ENCODE measurements at places on chromosomes 7 and 10.
A peak's percentile ranks its signal among the peaks of the same experiment; 100 is the strongest.

DNA sequence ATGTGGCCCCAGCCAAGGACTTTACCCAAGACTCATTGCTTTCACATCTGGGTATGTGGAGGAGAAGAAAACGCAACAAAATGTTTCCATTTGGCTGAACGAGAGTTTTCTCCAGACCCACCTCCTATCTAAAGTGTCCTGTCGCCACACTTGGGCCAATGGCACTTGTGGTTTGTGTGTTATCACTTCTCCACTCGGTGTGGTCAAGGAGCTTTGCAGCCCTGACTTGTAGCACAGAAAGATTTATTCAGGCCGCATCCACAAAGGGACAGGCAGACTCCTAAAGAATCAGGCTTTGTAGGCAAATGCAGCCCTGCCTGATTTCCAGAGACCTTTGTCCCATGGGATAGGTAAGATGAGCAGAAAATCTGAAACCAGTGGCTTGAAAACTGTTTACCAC lies 12.8 kb upstream of the LRRC4 start:
- no peak for DNase-seq

DNA sequence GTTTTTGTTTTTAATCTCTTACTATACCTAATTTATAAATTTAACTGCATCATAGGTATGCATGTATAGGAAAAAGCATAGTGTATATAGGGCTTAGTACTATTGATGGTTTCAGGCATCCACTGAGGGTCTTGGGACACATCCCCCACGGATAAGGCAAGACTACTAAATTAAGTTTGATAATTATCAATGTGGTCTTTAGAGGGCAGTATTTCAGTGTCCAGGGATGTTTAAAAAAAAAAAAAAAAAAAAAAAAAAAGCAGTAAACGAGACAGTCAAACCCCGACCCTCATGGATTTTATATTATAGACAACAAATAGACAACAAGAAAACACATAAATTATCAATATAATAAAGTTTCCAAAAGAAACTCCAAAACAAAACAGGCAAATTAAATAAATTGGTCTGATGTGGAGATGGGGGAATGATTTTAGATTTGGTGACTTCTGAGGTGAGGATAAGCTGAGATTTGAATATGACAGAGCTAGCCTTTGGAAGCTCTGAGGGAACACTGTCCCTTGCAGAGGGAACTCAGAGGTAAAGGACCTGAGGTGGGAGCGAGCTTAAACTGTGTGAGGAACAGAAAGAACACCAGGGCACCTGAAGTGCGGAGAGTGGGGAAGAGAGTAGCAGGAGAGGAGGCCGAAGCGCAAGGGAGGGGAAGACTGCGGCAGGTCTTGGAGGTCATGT lies 14.8 kb downstream of the ACSM6 start:
- no peak for DNase-seq

GRCh38 chr10:113644185-113645120 lies 19.4 kb downstream of the NRAP start:
- DNase-seq: no peak

GRCh38 chr7:20284771-20285143 lies 45.9 kb upstream of the ITGB8 start:
- no peak for DNase-seq

DNA sequence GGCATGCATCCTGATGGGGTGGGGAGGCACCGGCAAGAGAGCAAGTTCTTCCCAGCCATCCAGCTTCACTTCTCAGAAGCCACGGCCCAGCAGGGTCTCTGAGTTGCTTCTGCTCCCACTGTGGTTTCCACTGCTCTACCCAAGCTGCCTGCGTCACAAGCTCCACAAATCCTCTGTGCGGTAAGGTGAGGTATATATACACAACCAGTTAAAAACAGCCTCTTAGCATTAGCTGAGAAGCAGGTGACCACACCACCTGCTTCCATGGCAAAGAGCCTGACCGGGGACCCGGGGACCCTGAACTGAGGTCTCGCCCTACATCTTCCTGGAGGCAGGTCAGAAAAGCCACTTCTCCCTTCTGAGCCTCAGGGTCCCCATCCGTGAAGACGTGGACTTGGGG lies 46.9 kb upstream of the NPFFR1 start:
- DNase-seq: no peak

GRCh38 chr7:98231493-98232262 lies 20.4 kb downstream of the TECPR1 start:
- DNase-seq: no peak

DNA sequence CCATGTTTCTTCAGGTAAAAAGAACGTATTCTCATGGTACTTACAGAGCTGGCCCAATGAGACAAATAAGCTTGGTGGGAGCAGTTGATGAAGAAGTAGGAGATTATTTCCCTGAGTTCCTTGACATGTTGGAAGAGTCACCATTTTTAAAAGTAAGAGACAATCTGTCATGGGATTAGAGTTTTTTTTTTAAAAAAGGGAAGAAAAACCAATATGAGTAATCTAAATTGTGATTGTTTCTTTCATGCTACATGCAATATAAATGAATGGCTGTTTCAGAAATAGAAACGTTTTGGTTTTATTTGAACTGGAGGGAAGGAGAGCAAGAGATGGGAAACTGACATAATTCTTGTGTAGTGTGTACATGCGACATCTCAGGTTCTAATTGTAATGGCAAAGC lies 32.8 kb downstream of the TMEM60 start:
- DNase-seq: no peak

DNA sequence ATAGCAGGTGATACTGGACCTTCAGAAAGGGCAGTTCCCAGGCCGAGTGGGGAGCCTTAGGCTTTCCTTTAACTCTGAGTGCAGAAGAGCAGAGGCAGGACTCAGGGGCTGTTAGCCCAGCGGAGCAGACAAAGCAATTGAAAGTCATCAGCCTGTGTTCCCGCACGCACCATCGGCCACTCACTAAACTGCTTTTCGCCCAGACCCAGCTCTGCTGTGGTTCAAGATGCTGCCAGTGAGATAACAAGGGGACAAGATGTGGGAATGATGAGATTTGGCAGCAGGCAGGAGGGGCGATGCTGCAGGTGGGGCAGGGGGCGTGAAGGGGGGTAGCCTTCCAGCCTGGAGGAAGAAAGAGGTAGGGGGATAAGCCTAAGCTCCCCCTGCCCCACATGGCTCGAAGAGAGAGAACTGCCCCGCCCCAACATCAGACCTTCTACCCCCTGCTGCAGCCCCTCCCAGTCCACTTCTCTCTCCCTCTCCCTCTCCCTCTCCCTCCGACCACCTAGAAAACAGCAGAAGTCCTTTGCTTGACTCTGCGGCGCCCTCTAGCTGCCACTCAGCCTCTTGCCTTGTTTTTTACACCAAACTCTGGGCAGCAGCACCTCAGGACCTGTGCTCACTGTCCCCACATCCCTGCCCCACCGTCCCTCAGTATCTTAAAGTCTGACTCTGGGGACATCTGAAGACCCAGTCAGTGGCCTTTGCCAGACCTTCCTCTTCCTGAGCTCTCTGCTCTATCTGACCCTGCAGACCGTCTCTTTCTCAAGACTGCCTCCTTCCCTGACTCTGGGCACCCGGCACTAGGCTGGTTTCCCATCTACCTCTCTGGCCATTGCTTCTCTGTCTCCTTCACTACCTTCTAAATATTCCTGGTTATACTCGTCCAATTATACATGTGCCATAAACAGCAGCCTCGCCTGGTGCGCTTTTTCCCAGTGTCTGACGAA lies 110.5 kb downstream of the C10orf105 start:
- DNase-seq: peak; percentile 29

DNA sequence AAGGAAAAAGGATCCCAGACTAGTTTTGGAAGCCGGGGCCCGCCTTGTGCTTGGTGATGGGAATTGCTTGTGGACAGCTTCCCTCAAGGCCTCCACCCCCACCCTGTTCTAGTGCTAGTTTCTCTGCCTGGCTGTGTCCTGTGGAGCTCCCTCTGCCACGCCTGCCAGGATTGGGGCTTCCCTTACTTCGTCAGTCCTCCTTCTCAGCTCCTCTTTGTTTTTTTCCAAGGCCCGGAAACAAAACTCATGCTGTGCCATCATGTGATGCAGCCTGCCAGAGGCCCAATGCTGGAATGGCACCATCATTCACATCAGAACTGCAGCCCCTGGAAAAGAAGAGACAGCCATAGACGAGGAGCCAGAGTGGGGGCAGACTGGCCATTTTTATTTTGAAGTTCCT lies 11.2 kb downstream of the YKT6 start:
- no peak for DNase-seq

DNA sequence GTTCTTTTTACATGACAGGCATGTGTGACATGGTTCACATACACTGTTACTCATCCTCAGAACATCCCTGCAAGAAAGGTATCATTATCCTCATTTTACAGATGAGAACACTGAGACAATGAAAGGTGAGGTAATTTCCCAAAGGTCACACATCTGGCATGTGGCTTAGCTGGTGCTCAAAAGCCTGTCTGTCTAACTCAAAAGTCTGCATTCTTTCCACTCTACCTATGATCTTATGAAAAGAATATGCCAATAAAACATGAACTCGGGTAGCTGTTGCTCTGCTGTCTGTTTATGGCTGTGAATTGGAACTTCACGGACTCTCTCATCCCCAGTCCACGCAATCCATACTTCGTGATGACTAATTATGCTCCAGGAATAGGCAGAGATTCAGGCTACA lies 79.0 kb upstream of the ODAD2 start:
- no peak for DNase-seq

GRCh38 chr7:134995239-134996096 lies 9.2 kb downstream of the AGBL3 start:
- no peak for DNase-seq

GRCh38 chr10:5477948-5478693 lies 21.2 kb downstream of the CALML5 start:
- DNase-seq: no peak

DNA sequence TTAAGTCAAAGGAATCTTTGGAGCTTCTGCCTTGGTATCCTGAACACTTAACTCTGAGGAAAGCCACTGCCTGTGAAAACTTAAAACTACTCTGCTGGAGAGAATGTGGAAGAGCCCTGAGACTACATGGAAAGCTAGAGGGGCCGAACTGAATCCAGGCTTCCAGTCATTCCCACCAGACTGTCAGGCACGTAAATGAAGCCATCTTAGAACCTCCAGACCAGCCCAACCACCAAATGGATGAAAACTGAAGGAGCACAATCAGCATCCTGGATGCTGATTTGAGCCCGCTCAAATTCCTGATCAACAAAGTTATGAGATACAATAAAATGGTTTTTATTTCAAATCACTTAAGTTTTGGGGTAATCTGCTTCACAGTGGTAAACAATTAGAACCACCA lies 30.8 kb downstream of the TNPO3 start:
- DNase-seq: no peak

- no peak for DNase-seq
Observed at GRCh38 chr10:90858461-90858968, 676 bp upstream of the HTR7 start.

DNA sequence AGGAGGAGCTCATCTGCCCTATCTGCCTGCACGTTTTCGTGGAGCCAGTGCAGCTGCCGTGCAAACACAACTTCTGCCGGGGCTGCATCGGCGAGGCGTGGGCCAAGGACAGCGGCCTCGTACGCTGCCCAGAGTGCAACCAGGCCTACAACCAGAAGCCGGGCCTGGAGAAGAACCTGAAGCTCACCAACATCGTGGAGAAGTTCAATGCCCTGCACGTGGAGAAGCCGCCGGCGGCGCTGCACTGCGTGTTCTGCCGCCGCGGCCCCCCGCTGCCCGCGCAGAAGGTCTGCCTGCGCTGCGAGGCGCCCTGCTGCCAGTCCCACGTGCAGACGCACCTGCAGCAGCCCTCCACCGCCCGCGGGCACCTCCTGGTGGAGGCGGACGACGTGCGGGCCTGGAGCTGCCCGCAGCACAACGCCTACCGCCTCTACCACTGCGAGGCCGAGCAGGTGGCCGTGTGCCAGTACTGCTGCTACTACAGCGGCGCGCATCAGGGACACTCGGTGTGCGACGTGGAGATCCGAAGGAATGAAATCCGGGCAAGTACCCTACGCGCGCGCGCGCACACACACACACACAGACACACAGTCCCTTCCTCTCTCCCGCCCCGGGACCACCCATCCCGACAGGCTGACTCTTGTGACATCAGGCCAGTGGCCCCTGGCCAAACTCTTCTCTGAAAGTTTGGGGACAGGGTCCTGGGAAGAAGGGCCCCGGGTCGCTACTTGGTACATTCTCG lies 538 bp downstream of the TRIM8 start:
- DNase-seq: peak; percentile 66

- DNase-seq: no peak
Observed at GRCh38 chr10:13750299-13751190, 163.8 kb downstream of the PRPF18 start.

- no peak for DNase-seq
Observed at GRCh38 chr7:100035876-100036275, 13.7 kb upstream of the ZSCAN21 start.

DNA sequence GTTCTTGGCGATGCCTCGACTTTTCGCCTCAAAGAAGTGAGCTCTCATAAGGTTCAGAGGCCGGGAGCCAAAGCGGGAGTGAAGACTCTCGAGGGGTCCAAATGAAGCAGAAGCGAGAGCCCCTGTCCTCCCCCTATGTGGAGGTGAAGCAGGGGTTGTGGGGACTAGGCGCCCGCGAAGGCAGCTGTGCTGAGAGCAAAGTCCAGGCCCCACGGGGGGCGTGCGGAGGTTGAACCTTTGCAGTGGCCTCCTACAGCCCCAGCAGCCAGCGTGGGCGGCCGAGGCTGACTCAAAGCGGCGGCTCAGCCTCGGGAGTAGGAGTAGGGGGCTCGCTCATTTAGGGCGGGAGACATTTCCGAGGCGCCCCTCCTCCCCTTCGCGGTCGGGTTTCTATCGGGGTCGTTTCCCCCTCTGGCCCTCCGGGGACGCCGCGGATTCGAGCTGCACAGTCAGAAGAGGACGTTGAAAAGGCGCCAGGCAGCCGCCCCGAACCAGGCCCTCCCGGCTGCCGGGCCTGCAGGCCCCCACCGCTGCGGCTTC lies 553 bp upstream of the ADD3 start:
- DNase-seq: no peak

DNA sequence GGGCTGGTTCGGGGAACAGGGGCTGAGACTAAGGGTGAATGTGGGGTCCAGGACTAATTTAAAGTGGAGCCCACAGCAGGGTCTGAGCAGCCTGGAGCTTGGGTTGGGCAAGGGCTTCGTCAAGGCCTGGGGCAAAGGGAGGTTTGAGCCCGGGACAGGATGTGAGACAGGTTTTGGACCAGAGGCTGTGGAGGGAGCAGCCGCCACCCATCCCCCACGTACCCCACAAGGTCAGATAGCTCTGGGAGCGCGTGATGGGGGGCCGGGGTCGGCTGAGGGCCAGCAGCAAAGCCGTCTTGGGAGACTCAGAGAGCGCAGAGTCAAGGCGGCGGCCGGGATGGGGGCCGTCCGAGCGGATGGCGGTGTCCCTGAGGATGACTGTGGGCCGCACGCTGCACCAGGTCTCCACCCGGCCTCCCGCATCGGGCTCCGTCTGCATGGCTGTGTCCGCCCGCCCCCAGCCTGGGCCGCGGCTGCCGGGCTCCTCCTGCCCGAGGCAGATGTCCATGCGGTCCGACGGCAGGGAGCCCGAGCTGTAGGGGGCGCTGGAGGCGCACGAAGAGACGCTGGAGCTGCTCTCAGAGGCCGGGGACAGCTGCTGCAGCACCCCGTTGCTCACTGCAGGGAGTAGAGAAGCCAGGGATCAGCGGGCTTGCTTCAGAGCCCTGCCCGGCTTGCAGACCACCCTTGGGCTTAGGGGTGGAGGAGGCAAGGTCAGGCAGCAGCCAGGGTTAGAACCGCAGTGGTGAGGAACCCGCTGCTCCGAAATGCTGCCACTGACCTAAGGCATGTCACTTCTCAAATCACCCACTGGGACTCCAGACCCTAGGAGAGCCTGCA lies 12.1 kb downstream of the PDZD7 start:
- DNase-seq: peak; percentile 46
